ENCODE measurements at places on chromosomes 5 and 9. TPM values are rescaled to one million over a fixed set of nuclear protein-coding genes. Genes with fewer than 3 reads are reported as not detected.
A peak's percentile ranks its signal among the peaks of the same experiment; 100 is the strongest.

Gene SCGB3A2
- not detected for total RNA-seq

Gene ASS1
- total RNA-seq: 33.5 TPM

Gene FRRS1L
- not detected for total RNA-seq

Gene PCDHGC5
- total RNA-seq: not detected

Gene CCDC180
- 0.13 TPM for total RNA-seq

Gene PCDHA11
- total RNA-seq: not detected

Gene CCL21
- not detected for total RNA-seq

Gene TOPORS
- total RNA-seq: 11.3 TPM

Gene THBS4
- not detected for total RNA-seq

Gene PCDHB7
- 0.05 TPM for total RNA-seq

Gene CARD9
- total RNA-seq: 116 TPM

Gene PCDHA5
- total RNA-seq: not detected

Gene PLPPR1
- 0.15 TPM for total RNA-seq

GRCh38 chr5:115930630-115931337 lies 31.5 kb upstream of the LVRN start:
- DNase-seq: no peak

- DNase-seq: no peak
Measured at GRCh38 chr5:144370273-144370672, 199.6 kb downstream of the KCTD16 start.

DNA sequence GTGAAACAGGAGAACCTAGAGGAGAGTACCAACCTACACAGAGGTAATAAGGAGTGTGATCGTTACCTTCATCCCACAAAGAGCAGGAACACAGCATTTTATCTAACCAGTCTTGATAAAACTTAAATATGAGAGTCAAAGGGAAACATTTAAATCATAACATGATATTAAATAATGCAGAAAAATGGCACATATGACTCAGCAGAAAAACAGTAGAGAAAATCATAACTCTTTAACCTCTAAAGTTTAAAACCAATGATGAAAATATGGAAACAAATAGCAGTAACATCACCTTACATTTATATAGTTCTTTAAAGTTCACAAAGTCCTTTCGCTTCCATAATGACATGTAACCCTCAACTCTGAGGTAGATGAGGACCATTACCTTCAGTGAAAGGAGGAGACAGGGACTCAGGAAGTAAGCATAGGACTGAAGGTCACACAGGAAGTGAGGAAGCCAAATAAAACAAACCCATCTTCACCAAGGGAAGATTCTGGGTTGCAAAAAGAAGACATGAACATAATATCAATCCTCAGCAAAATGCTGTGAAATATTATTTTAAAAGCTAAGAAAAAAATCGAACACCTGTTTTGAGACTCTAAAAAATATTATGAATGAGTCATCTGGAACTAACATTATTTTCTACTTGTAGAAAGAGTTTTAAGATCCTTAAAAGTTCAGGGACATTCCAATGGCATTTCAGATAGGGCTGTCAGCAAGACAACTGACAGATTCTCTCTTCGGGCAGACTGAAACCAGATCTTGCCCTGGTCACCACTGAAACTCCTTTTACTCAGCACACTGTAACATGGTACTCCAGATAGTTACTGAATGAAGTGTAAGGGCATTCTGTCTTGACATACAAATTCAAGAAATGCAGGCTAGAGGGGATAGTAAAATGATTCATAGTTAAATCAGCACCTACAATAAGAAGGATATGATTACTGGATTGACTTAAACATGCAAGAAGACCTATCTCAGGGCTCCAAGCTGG lies 148.5 kb downstream of the EPB41L4A start:
- DNase-seq: no peak

GRCh38 chr9:20207176-20207575 lies 415.1 kb downstream of the MLLT3 start:
- no peak for DNase-seq

DNA sequence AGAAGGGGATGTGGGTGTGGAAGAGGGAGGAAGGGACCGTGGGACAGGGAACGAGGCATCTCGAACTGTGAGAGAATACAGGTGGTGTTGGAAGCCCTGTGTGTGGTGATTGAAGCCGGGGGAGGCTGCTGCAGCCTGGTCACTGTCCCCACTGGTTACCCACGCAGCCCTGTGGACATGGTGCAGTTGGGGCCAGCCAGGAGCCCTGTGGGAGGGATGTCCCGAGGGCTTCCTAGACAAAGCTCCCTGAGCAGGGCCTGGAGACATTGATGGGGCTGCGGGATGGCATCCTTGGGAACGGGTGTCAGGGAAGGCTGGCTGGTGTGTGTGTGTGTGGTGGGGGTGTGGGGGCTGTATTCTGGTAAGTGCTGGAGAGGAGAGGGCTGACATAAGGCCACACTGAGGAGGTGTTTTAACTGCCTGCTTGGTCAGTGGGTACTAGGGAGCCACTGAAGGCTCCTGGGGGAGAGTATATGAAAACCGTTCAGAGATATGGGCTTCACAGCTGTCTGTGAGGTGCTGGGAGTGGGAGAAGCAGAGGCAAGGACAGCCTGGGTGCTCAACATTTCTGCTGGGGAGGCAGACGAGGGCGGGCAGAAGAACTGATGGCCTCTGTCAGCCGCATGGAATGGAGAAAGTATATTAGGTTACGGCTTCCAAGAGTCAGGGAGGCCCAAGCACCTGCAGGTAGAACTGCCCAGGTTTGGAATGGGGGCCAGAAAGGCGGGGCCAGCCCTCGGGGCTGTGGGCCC lies 20.0 kb downstream of the WNK2 start:
- DNase-seq: no peak

DNA sequence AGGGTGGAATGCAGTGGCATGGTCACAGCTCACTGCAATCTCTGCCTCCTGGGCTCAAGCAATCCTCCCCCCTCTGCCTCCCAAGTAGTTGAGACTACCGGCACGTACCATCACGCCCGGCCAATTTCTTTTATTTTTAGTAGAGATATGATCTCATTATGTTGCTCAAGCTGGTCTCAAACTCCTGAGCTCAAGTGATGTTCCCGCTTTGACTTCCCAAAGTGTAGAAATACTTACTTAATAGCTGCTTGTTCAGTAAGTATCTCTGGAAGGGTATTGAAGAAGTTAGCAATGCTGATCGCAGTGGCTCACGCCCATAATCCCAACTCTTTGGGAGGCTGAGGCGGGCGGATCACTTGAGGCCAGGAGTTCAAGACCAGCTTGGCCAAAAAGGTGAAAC lies 35.7 kb upstream of the PLIN2 start:
- DNase-seq: no peak

DNA sequence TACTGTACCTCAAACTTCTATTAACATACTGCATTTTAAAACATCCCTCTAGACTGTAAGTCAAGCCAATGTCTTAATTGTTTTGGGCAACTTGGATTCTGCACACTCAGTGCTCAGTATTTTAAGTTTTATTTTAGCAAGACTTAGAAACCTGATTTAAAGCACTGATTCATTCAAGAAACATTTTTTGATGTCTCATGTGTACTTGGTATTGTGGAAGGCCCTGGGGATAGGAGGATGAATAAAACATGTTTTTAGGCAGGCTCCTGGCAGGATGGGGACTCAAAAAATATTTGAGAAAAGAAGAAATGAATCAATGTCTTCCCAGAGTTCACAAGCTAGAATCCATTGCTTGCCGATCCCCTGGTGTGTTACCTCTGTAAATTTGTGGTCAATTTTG lies 334.0 kb upstream of the PUM3 start:
- DNase-seq: no peak

GRCh38 chr9:135241381-135242048 lies 154.0 kb downstream of the OLFM1 start:
- peak; percentile 45 for DNase-seq

DNA sequence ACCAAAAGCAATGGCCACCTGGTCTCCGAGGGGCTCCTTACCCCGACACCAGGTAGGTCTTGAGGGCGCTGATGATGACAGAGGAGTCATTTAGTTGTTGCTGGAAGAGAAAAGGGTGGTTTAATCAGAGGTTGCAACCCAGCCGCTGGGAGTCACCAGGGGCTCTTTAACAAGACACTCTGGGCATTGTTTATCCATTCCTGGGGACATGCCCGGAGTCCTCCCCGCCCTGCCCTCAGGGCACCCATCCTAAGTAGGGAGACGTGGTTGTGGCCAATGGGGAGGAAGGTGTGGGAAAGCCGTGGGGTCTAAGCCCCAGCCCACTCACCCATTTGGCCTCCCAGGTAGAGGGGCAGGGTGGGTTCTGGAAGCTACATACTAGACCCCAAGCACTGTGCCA lies 3.1 kb downstream of the PTGES2 start:
- DNase-seq: no peak

GRCh38 chr5:58200451-58200850 lies 259.4 kb downstream of the PLK2 start:
- no peak for DNase-seq

- DNase-seq: no peak
Measured at GRCh38 chr9:133886563-133887501, 105.3 kb downstream of the VAV2 start.

- peak; percentile 70 for DNase-seq
Measured at GRCh38 chr5:54309691-54310432, 511 bp downstream of the ARL15 start.

GRCh38 chr9:132046456-132046855 lies 33.2 kb downstream of the MED27 start:
- no peak for DNase-seq

- DNase-seq: no peak
Measured at GRCh38 chr5:102792705-102793104, 37.6 kb downstream of the PAM start.

DNA sequence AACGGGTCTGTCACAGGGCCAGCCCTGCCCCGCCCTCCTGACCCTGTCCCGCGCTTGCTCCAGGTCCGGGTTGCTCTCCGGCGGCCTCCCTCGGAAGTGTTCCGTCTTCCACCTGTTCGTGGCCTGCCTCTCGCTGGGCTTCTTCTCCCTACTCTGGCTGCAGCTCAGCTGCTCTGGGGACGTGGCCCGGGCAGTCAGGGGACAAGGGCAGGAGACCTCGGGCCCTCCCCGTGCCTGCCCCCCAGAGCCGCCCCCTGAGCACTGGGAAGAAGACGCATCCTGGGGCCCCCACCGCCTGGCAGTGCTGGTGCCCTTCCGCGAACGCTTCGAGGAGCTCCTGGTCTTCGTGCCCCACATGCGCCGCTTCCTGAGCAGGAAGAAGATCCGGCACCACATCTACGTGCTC lies 4.2 kb downstream of the B4GALT7 start:
- DNase-seq: no peak

DNA sequence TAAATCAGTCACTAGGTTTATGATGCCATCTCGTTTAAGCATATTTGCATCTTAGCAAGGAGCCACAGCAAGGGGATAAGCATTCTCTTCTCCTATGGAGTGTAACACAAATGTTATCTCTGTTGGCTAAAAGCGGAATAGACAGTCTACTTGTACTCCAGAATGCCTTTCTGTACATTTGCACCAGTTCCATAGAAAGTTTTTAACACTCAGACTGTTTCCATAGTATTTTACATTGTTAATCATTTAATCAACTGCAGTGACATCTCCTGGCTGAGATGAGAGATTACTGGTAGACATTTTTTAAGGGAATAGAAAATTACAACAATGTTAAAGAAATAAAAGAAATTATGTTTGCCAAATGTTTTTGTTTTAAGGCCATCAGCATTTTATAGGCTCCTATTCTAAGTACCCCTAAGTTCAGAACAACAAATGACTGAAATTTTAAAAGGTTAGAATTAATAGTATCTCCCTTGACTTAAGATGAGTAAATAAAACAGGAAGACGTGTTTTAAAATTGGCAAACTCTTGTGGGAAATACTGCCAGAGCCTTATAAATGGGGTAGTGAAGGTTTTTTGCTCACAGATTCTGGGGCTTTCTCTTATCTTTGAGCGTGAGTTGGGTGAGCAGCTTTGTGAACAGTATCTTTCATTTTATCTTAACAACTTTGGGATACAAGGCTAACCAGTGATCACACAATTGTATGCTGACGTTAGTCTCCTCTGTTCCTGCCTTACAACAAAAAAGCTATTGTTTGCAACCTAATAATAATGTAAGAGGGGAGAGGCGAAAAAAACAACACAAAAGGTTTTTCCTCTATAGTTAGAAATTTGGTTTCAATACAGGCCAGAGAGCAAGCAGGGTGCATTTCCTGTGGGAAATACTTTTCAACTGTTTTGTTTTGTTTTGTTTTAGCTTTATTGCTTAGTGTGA lies 294.3 kb downstream of the FBXL7 start:
- DNase-seq: peak; percentile 2

- DNase-seq: no peak
Measured at GRCh38 chr9:97908705-97909104, 13.6 kb downstream of the TRMO start.

All from HT-29 (cell line).